ENCODE measurements at places on chromosomes 12 and 14.

DNA sequence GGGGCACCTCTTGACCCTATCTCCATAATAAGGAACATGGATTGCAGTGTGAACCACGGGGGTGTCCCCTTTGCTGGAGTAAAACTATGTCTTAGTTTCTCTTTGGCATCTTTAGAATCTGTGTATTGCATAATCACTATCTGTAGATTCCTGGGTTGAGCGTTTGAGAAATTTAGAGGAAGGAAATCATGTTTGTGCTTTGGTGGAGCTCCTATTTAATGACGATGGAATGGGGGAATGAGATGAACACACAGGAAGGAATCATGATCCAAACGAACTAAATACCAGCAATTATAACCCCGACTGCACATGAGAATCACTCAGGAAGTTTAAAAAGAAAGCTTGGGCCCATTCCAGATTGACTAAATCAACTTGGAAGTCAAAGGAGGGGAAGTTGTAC, 1.3 kb upstream of the MYG1 start:
- DNase-seq = no peak

DNA sequence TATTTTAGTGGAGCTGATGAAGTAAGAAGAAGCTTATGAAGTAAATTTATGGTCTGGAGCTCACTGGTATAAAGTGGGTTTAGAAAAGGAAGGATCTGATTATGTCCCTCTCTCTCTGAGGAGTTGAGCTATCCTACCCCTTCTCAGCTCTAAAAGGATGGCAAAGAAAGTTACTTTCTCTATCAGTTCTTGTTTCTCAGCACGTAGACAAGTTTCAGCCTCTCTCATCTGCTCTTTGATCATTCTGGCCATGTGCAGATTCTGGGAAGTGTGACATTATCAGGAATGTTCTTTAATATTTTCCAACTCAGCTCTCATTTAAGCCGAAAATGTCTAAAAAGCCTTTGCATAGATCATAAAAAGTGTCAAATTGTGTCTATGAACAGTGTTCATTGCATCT, 5.8 kb upstream of the EGLN3 start:
- no peak for DNase-seq

DNA sequence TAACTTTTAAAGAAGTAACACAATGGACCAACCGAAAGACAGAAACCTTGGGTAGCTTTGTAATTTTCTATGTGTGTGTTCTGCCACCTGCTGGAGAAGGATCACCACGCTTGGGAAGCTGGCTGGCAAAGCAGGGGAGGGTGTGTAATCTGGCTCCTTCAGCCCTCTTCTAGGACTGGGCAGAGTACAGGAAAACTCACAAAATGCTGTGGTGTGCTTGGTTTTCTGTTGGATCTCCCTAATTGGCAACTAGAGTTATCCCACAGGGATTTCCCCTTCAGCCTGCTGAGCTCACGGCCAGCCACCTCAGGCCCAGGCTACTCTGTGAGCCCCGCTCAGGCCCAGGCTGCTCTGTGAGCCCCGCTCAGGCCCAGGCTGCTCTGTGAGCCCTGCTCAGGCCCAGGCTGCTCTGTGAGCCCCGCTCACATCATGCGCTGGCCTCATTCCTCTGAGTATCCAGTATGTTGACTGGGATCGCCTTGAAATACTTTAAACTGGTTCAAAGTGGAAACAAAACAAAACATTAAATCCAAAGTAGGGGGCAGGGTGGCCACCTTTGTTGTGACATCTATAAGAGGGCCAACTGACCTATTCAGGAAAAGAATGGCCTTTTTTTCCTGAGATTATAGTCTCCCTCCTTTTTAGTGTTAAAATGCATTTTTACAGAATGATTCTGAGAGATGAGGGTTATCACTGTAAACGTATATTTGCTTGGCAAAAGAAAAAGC, 52.0 kb upstream of the RNU6-8 start:
- DNase-seq = no peak

- no peak for DNase-seq
Measured at GRCh38 chr14:74599321-74599761, 12.7 kb downstream of the LTBP2 start.

GRCh38 chr12:111451649-111452129, 46.0 kb downstream of the SH2B3 start:
- no peak for DNase-seq

- no peak for DNase-seq
Measured at GRCh38 chr12:75509621-75510020, 1.8 kb downstream of the KRR1 start.

DNA sequence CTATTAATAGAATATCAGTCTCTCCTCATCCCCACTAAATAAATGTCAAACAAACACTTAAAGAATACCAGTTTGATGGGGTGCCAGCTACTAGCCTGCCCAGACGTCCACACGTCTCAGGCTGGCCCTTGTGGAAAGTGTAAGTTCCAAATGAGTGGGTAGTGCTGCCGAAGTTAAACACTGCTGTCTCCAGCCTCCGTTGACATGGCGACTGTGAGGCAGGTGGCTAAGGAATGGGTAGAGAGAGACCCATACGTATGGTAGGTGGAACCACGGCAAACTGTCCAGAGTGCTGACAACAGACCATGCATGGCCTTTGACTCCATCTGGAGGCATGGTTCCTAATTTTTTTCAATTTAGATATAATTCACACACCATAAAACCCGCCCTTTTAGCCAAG, 37.9 kb downstream of the PITPNM2 start:
- DNase-seq = no peak

GRCh38 chr12:69998922-69999321, 173.9 kb downstream of the MYRFL start:
- no peak for DNase-seq

DNA sequence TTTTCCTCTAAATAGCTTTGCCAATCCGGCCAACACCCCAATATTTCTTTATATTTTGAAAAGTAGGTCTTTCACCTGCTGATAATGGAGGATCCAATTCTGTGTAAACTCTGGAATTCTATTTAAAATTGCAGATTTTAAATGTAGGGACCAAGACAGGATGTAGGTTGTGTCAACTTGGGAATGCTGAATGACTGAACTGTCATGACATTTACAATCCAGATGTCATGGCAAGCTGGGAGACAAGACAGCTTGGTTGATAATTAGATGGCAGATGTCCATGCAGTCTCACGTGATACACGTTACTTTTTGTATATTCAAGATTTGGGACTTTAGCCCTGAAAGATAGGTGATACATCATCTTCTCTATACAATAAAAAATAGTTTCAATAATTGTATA, 477.2 kb downstream of the DIO2 start:
- DNase-seq = no peak

- DNase-seq = no peak
Measured at GRCh38 chr14:94011795-94012194, 14.3 kb upstream of the OTUB2 start.

DNA sequence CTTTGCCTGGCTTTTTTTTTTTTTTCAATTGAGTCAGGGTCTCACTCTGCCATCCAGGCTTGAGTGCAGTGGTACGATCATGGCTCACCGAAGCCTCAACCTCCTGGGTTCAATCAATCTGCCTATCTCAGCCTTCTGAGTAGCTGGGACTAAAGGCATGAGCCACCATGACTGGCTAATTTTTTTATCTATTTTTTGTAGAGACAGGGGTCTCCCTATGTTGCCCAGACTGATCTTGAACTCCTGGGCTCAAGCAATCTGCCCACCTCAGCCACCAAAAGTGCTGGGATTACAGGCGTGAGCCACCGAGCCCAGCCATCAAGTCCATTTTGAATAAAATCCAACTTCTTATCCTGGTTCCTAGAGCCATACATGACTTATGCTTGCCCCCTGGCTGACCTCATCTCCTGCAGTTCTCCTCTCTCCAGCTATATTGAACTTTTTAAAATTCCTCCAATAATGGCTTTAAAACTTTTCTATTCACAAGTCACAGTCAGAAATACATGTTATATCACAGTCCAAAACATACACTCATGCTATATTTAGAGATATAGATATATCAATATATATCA, 10.4 kb upstream of the RND1 start:
- no peak for DNase-seq

GRCh38 chr14:27228053-27228452, 630.2 kb upstream of the NOVA1 start:
- DNase-seq = no peak

DNA sequence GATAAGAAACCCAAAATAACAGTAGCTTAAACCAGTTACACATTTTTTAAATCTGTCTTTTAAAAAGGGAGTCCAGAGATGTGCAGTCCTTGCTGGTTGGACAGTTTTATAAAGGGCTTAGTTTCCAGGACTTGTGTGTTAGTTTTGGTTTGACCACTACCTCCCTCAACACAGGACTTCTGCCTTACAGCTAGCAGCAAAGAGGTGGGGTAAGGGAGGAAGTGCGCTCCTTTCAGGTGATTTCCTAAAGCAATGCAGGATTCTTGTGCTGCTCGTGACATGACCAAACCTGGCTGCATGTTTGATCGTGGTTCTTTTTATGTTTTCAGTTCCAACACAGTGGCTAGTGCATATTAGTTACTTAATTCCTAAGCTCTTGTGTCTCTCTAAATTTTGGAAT, 266.2 kb downstream of the TMTC2 start:
- DNase-seq = no peak

- no peak for DNase-seq
Measured at GRCh38 chr12:62135553-62136200, 124.5 kb upstream of the USP15 start.

DNA sequence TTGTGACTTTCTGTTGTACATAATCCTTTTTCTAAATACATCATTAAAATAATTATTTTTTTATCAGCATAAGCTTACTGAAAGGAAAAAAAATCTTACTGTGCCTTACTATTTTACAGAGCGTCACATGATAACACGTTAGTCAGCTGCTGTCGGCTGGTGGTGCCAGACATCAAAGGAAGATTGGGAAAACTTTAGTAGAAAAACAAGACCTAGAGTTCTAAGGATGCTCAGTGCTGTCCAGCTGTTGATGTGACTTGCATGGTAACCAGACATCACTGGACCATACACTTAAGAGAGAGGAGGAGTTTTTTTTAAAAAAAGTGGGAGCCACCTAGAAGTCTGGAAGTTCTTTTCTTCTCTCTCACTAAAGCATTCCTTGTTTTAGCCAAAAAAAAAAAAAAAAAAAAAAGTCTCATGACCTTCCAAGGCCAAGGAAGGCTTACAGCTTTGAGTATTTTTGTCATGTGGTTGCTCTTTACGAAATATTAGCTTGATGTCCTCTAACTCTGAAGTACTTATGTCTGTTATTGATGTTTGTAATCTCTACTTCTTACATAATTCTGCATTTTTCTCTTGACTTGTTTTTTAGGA, 4.5 kb downstream of the RASSF8 start:
- DNase-seq = no peak

- no peak for DNase-seq
Measured at GRCh38 chr14:84254290-84254689, 1275.7 kb upstream of the FLRT2 start.

DNA sequence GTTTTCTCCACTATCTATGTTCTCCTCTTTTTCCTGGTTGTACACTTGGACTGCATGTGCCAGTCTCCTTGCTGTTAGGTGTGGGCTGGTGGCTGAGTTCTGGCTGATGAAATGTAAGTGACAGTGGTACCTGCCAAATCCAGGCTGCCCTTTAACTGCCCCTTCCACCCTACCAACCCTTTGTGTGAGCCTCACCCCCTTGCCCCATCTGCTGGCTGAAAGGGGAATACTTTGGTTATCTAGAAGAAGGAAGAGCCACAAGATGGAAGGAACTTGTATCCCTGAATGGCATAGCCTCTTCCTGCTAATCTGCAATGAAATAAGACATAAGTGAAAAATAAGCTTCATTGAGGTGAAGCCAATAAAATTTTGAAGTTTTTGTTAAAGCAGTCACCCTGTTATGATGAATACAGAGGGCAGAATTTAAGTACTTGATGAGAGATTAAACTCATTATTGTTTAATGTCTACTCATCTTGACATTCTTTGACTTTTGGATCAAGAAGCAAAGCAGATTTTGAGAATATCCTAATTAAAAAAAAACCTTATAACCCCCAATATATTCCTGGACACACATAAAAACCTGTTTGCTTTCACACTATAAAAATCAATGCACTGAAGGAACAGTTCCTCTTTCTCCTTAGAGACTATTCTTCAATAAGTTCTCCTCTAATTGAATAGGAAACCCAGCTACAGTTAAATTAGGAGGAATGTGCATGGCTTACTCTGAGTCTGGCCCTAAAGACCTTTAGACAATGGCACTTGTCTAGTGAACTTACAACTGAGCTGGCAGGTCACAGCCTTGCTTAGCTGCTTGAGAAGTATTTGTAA, 262.6 kb upstream of the BTG1 start:
- no peak for DNase-seq

DNA sequence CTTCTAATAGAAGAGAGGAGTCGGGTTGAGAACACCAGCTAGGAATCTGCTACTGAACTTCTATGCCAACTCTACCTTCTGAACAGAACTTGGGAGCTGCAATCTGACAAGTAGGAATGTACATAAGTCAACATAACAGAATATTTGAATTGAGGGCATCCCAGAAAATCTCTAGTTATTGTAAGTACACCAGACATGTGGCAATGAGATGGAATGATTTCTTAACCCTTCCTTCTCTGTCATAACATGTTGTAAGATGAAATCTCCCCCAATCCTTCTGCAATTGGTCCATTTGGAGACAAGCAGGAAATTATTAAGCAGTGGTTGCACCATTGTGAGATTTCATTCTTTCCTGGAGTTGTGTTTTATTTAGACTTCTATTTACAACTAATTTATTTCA, 68.7 kb upstream of the TMPO start:
- no peak for DNase-seq

GRCh38 chr14:70784886-70785285, 24.4 kb downstream of the MAP3K9 start:
- no peak for DNase-seq

- no peak for DNase-seq
Measured at GRCh38 chr12:43126652-43127375, 425.2 kb downstream of the ADAMTS20 start.

DNA sequence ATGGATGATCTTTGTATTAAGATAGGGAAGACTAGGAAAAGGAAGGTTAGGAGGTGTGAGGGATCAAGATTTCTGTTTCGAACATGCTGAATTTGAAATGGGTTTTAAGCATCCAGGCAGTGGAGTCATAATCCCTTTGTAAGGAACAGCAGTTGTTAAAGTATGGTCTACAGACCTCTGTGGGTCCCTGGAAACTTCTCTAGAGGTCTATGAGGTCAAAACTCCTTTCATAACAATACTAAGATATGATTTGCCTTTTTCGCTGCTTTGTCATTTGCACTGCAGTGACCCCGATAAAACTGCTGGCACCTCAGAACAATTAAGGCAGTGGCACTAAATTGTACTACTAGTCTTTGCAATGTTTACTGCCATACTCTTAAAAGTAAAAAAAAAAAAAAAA, 1.5 kb downstream of the RAD51AP1 start:
- DNase-seq = no peak

- DNase-seq = no peak
Measured at GRCh38 chr14:100616854-100617409, 29.7 kb upstream of the BEGAIN start.

DNA sequence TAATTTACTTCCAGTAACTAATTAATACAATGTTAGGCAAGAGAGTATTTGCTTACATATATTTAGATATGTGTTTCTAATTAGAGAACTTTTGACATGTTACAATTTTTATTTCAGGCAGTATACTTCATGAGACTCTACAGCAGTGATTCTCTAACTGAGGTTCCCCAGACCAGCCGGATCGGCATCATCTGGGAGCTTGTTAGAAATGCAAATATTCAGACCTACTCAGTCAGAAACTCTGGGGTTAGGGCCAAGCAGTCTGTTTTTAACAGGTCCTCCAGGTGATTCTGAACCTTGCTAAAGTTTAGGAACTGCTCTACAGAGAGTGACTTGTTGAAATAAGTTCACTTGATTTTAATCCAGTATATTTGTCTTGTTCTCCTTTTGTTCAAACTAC, 46.5 kb downstream of the ARID2 start:
- DNase-seq = no peak
